ENCODE measurements at places on chromosomes 6 and 20.
A peak's percentile ranks its signal among the peaks of the same experiment; 100 is the strongest.

- no peak for DNase-seq
These were observed 258.5 kb downstream of the KIF16B start for GRCh38 chr20:16314748-16315159.

- no peak for DNase-seq
These were observed 135.5 kb downstream of the LY86 start for GRCh38 chr6:6723921-6724538.

DNA sequence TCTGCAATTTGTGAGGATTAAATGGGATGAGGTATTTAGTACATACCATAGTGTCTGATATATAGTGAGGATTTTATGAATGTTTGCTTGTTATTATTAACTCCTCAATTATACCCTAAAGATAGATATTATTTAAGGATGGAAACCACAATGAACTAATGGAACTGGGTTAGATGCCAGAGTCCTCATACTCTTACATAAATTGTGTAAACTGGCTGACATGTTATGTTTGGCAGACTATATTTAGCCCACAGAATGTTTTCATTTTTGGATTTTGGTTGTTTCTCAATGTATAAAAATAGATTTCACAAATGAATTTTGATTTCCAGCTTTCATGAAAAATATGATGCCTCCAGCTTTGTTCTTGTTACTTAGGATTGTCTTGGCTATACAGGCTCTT is 37.6 kb downstream of the HTR1B start:
- no peak for DNase-seq

GRCh38 chr20:16552015-16552414 is 21.2 kb downstream of the KIF16B start:
- no peak for DNase-seq

- DNase-seq: no peak
These were observed 136.6 kb downstream of the COL9A1 start for GRCh38 chr6:70166088-70166958.

- DNase-seq: no peak
These were observed 24.6 kb upstream of the ARG1 start for GRCh38 chr6:131548441-131548840.

DNA sequence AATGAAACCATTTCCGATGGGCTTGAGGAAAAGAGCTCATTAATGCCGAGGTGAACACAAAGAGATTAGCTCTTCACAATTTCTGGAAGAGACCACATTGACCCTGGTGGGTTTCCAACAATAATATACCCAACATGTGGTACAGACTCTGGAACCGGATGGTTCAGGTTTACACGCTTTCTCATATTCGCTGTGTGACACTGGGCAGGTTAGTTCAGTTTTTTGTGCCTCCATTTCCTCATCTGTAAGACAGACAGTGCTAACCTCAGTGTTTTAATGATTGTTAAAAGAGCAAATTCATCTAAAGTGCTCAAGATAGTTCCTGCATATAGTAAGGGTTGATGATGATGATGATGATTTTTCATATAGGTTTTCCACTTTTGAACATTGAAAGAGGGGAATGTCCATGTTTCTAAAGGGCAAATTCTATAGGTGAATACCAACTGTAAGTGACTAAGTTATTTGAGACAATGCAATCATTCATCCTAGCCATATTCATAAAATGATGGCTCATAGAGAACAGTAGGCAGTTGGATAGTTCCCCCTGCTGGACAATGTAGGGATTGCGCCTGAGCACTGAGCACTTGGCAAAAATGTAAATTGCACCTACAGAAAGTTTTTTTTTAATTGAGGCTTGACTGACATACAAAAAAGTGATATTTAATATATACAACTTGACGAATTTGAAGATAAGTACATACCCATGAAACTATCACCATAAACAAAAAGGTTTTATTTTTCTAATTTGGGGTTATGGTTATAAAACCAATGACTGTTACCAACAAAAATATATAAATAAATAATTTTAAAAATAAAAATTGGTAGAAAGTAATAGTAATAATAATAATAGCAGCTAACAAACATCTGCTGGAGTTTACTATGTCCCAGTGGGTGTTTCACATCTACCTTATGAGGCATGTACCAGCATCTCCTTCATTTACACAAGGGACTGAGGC is 2.1 kb upstream of the PERP start:
- DNase-seq: peak; percentile 69

DNA sequence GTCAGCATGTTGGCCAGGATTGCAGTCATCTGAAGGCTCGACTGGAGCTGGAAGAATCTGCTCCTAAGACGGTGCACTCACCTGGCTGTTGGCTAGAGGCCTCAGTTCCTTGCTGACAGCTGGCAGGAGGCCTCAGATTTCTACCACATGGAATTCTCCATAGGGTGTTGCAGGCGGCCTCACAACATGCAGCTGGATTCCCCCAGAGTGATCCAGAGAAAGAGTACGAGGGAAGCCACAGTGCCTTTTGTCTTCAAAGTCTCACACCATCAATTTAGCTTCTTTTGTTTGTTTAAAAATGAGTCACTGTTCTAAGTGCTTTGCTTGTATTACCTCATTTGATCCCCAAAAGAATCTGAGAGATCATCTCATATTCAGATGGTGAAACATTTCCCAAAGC is 65.5 kb upstream of the FYN start:
- DNase-seq: no peak

DNA sequence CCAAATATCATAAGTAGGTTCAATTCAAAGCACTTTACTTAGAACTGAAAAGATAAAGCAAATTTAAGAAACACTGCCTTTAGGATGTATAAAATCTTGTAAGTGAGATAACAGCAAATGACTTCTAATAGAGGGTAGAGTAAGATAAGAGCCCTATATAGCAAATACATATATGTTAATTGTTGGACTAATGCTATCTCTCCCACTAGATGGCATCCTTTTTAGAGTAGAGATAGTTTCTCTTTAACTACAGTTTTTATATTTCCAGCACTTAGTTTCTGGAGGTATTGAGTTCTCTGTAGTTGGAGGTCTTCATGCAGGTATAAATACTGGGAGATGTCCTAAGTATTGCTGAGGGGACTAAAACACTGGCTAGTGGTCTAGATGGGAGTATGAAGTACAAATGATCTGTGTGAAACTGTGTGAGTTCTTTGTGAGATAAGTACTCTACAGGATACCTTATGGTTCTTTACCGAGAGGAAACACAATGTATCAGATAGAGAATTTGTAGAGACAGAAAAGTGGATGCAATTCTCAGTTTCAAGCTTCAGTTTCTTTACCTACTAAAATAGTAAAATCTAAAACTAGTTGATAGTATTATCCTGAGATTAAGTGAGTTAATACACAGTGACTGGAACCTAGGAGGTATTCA is 399.3 kb downstream of the KHDRBS2 start:
- DNase-seq: no peak

DNA sequence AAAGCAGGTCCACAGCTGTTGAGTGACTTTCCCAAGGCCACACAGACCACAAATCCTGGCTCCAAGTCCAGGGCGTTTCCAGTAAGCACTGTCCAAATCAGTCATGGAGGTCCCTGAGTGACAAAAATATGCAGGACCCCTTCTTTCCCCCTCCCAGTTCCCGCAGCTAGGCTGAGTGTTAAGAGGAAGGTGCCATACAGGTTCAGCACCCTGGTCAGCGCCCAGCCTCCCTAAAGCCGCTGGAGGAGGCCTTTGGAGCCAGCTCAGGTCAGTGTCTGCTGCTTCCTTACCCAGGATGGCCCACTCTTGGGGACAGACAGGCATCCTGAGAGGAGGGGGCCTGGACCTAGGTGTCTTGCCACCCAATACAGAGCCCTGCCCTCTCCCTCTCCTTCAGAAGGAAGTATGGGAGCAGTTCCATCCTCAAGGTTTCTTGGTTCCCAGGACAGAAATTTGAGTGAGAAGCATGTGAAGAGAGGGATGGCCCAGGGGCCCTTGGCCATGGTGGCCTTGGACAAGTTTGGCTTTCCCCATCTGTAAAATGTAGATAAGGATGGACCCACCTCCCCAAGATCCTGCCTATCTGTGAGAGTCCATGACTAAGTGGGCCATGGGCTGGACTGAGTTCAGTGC is 13.2 kb downstream of the TMEM74B start:
- DNase-seq: no peak

- DNase-seq: peak; percentile 56
These were observed 62.6 kb downstream of the BACH2 start for GRCh38 chr6:90233994-90234393.

- no peak for DNase-seq
These were observed 8.8 kb upstream of the CD83 start for GRCh38 chr6:14108571-14109410.

DNA sequence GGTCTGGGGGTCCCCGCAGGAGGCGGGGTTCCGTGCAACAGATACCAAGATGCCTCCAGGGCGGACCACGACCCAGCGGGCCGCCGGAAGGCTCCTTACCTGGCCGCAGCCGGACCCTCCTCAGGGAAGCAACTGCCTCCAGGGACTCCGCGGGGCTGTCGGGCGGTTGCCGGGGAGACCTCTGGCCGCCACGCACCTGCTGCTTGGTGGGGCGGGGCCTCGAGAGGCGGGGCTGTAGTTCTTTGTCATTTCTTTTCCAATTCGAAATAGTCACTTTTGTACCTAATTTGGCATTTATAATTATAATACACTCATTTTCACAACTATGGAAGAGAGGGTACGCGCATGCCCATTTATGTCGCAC is 647 bp downstream of the AK9 start:
- peak; percentile 50 for DNase-seq

DNA sequence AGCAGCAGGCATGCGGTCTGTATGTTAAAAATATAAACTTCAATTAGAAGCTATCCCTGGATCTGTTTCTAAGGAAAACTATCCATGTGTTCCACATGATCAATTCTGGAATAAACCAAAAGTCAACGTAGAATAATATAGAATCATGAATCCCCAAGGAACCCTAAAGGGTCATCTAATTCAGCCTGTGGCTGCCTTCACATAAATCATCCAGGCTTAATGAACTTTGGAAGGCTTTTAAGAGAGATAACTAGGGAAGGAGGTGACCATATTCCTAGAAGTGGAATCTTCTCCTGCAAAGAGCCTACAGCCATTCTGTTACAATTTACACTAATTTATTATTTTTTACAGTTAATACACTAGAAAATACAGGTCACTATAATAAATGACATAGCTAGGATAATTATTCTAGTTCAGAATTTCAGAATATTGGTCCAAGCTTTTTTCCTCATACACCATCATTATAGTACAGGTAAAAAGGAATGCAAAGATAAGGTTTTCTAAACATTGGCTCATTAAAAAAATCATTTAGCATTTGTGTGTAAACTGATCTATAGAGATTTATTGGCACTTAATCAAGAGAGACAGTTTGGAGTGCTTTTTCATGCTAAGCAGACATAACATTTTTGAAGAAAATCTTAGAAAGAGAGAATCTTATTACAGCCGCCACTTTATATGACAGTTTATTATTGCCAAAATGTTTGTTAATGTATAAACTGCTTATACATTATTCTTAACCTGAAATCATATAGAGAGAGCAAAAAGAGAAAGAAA is 851.2 kb downstream of the PHF3 start:
- no peak for DNase-seq

DNA sequence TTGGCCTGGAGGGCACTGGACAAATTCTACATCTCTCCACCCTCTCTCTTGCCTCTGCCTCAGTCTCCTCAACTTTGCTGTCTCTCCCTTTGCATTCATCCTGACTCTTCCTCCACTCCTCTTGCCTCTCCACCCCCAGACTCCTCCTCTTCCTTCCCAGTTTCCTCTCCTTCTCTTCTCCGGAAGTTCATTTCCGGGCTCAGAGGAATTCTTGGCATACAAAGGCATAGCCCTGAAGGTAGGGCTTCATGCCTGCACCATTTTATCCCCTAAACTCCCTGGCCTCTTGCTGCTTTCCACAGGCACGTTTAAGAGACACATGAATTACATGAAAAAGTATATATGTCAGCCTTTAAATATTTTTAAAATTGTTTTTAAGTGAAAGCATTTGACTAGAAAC is 10.6 kb downstream of the BFSP1 start:
- no peak for DNase-seq

- no peak for DNase-seq
These were observed 22.3 kb upstream of the PDE10A start for GRCh38 chr6:165685302-165685701.

Measured in effector CD4-positive, alpha-beta T cell (primary cell).